ENCODE measurements at places on chromosomes 4 and X.
A peak's percentile ranks its signal among the peaks of the same experiment; 100 is the strongest.

GRCh38 chr4:16196482-16197393 lies 29.5 kb downstream of the TAPT1 start:
- peak overlapping the region; percentile 33 for H3K27ac ChIP-seq
- no peaks in the 10 kb centered on the region for H3K36me3 ChIP-seq
- peak overlapping the region; percentile 57 for H3K4me3 ChIP-seq
- H3K27me3 ChIP-seq: no peaks in the 10 kb centered on the region
- DNase-seq: no peak

- DNase-seq: no peak
- no peaks in the 10 kb centered on the region for H3K36me3 ChIP-seq
- no peak overlapping the region for H3K27ac ChIP-seq
- H3K27me3 ChIP-seq: peaks cover 8% of the 10 kb centered on the region
- H3K4me1 ChIP-seq: no peaks in the 10 kb centered on the region
- no peak overlapping the region for H3K4me3 ChIP-seq
These were observed 107.5 kb downstream of the EGF start for GRCh38 chr4:110020139-110020538.

- H3K4me1 ChIP-seq: no peaks in the 10 kb centered on the region
- peaks cover 3% of the 10 kb centered on the region for H3K27me3 ChIP-seq
- H3K4me3 ChIP-seq: no peak overlapping the region
- DNase-seq: no peak
- H3K27ac ChIP-seq: no peak overlapping the region
These were observed 115.1 kb upstream of the MXRA5 start for GRCh38 chrX:3461397-3462165.

DNA sequence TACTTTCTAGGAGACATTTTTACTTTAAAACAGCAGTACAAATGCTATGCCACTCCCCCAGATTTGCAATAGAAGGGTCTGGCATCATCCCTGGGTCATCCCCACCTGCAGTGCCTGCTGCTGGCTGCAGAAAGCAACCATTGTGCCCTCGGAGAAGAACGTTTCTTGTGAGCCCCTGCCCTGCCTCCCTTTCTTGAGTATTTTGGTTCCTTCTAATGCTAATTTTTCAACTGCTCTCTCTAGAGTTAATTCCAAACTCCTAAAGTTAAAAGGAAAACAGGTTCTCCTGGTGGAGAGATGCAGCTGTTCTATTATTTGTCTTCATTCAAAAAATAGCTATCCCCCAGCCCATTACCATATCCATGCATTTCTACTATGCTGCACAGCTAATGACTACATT lies 107.1 kb downstream of the IDS start:
- DNase-seq: no peak
- no peak overlapping the region for H3K4me3 ChIP-seq
- H3K27me3 ChIP-seq: no peaks in the 10 kb centered on the region
- no peaks in the 10 kb centered on the region for H3K4me1 ChIP-seq
- H3K27ac ChIP-seq: no peak overlapping the region
- no peaks in the 10 kb centered on the region for H3K36me3 ChIP-seq

DNA sequence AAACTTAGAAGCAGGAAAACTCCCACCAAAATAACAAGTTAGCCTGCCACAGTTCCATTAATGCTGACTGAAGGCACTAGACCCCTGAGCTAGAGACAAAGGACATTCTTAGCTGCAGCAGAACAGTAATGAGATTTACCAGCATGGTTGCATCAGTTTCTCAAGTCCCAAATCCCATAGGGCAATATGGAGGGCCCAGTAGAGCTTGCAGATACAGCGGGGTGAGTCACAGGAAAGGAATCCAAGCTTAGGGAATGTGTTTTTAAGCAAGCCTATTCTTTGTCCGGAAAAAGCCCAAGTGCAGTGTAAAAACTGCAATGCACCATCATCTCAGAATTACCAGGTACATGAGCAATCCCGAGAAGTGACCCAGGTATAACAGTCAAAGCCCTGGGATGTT lies 51.3 kb upstream of the EXOC1L start:
- no peaks in the 10 kb centered on the region for H3K27me3 ChIP-seq
- H3K36me3 ChIP-seq: no peaks in the 10 kb centered on the region
- H3K4me3 ChIP-seq: no peak overlapping the region

- H3K36me3 ChIP-seq: no peaks in the 10 kb centered on the region
- peaks cover 1% of the 10 kb centered on the region for H3K4me1 ChIP-seq
- no peak overlapping the region for H3K4me3 ChIP-seq
- no peaks in the 10 kb centered on the region for H3K27me3 ChIP-seq
- DNase-seq: no peak
These were observed 640.8 kb upstream of the INTU start for GRCh38 chr4:126991965-126992364.

DNA sequence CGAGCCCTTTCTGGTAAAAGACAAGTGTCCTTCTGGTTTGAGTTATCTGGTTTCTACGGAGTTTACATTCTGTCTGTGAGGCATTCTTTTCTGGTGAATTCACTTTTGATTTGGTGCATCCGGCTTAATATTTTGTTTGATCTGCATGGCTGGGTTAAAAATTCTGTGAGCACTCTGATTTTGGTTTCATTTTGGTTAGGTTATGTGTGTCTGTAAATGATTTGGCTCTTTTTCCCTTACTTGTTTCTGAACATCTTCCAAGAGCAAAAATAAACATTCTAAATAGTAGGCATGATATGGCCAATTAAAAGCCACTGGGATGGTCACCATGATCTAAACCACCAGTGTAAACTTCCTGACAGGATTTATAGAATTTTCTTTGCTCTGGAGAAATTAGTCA lies 85.7 kb upstream of the PTPN13 start:
- no peak overlapping the region for H3K4me3 ChIP-seq
- H3K36me3 ChIP-seq: no peaks in the 10 kb centered on the region
- no peaks in the 10 kb centered on the region for H3K4me1 ChIP-seq
- no peak for DNase-seq
- H3K27ac ChIP-seq: no peak overlapping the region

DNA sequence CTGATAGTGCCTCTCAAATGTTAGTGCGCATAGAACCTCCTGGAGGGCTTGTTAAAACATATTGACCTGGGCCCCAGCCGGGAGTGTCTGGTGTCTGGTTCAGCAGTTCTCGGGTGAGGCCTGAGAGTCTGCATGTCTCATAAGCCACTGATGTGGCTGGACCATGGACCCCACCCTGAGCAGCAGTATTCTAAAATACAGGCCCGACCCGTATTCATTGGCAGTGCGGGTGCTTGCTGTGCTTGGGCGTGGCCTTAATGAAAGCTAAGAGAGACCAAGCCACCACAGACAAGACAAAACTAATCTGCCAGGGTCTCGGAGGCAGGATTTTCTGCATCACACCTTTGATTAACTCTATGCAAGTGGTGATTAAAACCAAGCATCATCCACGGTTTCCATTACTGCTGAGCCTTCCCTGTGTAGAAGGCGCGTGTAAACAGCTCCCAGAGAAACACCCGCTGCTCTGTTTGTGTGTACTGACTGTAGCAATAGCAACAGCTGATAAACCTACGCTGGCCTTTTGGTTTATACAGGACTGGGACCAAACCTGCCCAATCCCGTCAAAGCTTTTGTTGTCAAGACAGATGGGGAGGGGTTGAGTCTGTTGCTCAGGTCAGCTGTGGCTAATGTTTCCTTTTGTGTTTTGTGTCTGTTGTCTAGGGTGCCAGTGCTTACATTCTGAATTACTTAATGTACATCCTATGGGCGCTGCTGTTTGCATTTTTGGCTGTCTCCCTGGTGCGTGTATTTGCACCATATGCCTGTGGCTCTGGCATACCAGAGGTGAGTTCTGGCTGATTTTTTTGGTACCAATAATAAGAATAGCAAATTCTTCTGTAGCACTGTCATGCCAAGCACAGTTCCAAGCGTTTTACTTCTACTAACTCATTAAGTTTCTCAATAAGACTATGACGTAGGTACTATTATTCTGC lies 40.8 kb downstream of the CLCN4 start:
- H3K27ac ChIP-seq: no peak overlapping the region
- no peak overlapping the region for H3K4me3 ChIP-seq
- no peaks in the 10 kb centered on the region for H3K4me1 ChIP-seq

GRCh38 chr4:86184901-86185285 lies 175.0 kb downstream of the MAPK10 start:
- no peaks in the 10 kb centered on the region for H3K4me1 ChIP-seq
- DNase-seq: no peak
- H3K36me3 ChIP-seq: no peaks in the 10 kb centered on the region
- H3K27me3 ChIP-seq: no peaks in the 10 kb centered on the region
- H3K27ac ChIP-seq: no peak overlapping the region
- no peak overlapping the region for H3K4me3 ChIP-seq

DNA sequence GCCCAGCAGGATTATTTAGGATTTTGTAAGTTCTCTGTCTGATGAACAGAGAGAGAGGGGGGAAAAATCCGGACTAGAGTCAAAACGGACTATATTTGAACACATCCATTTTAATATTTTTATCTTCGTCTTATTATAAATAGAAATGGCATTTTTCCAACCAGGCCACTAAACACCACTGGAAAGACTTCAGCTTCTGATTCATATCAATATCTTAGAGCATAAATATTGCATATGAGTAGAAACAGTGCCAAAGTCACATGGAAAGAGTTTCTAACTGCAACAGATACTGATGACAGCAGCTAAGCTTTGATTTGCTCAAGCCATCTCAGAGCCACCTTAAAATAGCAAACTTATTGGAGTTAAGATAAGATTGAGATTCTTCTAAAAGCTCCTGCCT lies 456 bp downstream of the PPARGC1A start:
- DNase-seq: no peak
- no peak overlapping the region for H3K27ac ChIP-seq
- peaks cover 29% of the 10 kb centered on the region for H3K4me1 ChIP-seq
- peak overlapping the region; percentile 37 for H3K4me3 ChIP-seq

DNA sequence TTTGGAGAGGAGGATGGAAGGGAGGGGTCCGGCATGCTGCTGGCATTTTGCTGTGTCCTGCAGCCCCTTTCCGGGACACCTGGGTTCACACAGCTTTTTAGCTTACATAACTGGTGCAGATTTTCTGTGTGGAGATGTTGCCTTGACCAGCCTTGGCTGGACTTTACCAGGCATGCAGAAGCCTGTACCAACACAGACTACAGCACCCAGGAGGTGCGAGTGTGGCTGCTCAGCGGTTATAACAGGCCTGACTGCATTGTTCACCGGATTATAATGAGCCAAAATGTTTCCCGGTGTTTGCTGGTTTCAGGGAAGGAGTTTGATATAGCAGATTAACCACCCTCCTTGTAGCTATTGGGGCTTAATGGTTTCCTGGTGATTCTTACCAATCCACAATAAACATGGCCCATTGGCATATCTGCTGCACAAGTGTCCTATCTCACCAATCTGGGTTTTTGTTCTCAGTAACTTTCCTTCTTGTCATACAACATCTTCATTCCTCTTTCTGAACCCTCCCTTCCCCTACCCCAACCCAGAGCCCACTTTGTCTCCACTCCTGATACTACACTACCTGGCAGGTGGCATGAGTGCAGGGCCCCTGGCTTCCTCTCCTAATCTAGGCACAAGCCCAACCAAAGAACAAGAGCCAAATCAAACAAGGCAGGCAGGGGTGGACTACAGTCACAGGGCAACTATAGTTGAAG lies 3.9 kb downstream of the RPL10 start:
- H3K27me3 ChIP-seq: no peaks in the 10 kb centered on the region
- H3K4me1 ChIP-seq: peaks cover 2% of the 10 kb centered on the region
- no peak overlapping the region for H3K4me3 ChIP-seq
- no peak for DNase-seq

- no peak overlapping the region for H3K27ac ChIP-seq
- H3K36me3 ChIP-seq: no peaks in the 10 kb centered on the region
- no peaks in the 10 kb centered on the region for H3K4me1 ChIP-seq
- no peak for DNase-seq
- H3K27me3 ChIP-seq: peaks cover 47% of the 10 kb centered on the region
These were observed 668 bp upstream of the PTCHD1 start for GRCh38 chrX:23333842-23334520.

GRCh38 chr4:183898456-183898855 lies 6.7 kb upstream of the STOX2 start:
- H3K36me3 ChIP-seq: no peaks in the 10 kb centered on the region
- no peak overlapping the region for H3K4me3 ChIP-seq
- H3K27me3 ChIP-seq: no peaks in the 10 kb centered on the region
- H3K27ac ChIP-seq: no peak overlapping the region

GRCh38 chr4:10715696-10716095 lies 31.1 kb upstream of the CLNK start:
- no peak overlapping the region for H3K27ac ChIP-seq
- no peak overlapping the region for H3K4me3 ChIP-seq
- H3K36me3 ChIP-seq: no peaks in the 10 kb centered on the region
- no peak for DNase-seq

DNA sequence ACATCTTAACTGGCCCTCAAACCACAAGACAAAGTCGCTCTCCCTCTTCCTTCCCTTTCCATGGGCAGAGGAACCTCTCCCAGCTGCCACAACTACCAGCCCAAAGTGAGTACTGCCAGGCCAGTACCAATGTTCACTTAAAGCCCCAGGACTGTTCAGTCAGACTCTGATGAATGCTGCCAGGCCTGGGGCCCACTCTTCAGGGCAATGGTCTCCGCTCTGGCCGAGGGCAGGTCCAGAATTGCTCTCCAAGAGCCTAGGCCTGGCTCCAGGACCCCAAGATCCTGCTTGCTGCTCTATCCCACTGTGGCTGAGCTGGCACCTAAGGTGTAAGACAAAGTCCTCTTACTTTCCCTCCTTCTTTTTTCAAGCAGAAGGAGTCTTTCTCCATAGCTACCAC lies 790.9 kb downstream of the KLHL13 start:
- H3K4me1 ChIP-seq: no peaks in the 10 kb centered on the region
- no peak overlapping the region for H3K27ac ChIP-seq
- no peak for DNase-seq
- H3K27me3 ChIP-seq: no peaks in the 10 kb centered on the region

GRCh38 chrX:148670277-148670676 lies 169.9 kb downstream of the AFF2 start:
- H3K27ac ChIP-seq: no peak overlapping the region
- H3K27me3 ChIP-seq: no peaks in the 10 kb centered on the region
- no peaks in the 10 kb centered on the region for H3K4me1 ChIP-seq
- H3K4me3 ChIP-seq: no peak overlapping the region
- no peak for DNase-seq
- H3K36me3 ChIP-seq: no peaks in the 10 kb centered on the region

GRCh38 chr4:139676913-139677585 lies 11.4 kb downstream of the MGST2 start:
- no peak overlapping the region for H3K27ac ChIP-seq
- H3K4me1 ChIP-seq: peaks cover 8% of the 10 kb centered on the region
- H3K4me3 ChIP-seq: no peak overlapping the region
- peaks cover 3% of the 10 kb centered on the region for H3K36me3 ChIP-seq

DNA sequence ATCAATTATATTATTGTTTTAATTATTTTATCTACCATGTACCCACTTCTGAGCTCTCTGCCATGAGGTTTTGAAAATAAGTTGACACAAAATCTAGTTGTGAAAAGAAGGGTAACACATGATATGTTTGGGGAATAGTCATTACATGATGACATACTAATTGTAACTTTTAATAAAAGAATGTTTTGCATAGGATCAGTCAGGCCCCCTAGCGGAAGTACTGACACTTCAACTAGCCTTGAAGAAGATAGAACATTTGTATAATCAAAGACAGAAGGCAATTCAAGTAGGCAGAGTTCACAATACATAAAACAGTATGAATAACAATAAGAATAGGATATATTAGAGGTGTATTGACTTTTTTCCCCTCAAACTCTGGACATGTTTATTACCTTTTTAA lies 1191.0 kb upstream of the AGA start:
- no peak overlapping the region for H3K4me3 ChIP-seq
- H3K27me3 ChIP-seq: no peaks in the 10 kb centered on the region
- no peaks in the 10 kb centered on the region for H3K4me1 ChIP-seq
- H3K36me3 ChIP-seq: no peaks in the 10 kb centered on the region
- H3K27ac ChIP-seq: no peak overlapping the region
